ENCODE measurements at places on chromosomes 3 and 15.

DNA sequence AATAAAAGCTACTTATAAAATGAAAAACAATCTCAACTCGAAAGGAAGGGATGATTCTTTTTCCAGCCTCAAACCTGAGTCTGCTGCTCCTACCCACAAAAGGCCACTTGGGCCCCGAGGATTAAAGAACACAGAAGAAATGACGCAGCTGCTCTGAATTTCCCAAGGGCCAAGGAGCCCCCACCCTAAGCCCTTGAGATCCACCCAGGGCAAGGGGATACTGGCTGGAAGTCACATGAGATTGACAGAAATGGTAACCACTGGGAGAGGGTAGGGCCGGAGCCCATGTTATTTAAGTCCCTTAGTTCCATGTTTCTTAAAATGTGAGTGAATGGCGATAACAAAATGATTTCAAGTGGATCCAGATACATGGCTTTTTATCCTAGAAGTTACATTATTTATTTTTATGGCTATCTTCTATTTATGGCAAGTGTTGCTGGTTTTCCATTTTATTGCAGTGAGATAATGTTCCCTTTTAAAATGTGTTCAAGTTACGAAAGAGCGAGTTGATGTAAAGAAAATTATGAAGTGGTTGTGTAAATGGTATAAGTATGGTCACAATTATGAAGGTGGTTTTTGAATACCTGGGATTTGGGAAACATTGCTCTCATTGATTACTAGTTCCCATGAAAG, 16.8 kb downstream of the IGDCC4 start:
- H3K4me1 ChIP-seq = no peaks in the 10 kb centered on the region
- DNase-seq = no peak
- no peak overlapping the region for H3K27ac ChIP-seq
- no peaks in the 10 kb centered on the region for H3K36me3 ChIP-seq
- no peak overlapping the region for H3K4me3 ChIP-seq

DNA sequence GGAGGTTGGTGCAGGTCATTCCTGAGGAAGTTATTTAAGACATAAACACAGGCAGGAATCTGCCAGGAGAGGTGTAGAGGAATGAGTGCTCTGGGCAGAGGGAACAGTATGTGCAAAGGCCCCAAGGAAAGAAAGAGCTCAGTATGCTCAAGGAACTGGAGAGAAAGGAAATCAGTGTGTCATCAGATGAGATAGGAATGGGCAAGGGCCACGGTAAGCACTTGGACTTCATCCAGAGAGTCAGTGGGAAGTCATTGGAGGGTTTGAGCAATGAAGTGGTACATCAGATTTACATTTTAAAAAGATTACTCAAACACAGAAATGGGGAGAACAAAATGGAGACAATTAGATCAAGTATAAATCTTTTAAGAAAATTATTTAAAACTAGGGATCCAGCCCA, 272.2 kb downstream of the ADAMTSL3 start:
- no peak overlapping the region for H3K4me3 ChIP-seq
- DNase-seq = no peak
- no peaks in the 10 kb centered on the region for H3K4me1 ChIP-seq
- H3K27me3 ChIP-seq = no peaks in the 10 kb centered on the region
- H3K36me3 ChIP-seq = no peaks in the 10 kb centered on the region
- no peak overlapping the region for H3K27ac ChIP-seq

GRCh38 chr3:67461667-67462142, 192.7 kb downstream of the SUCLG2 start:
- H3K4me3 ChIP-seq = no peak overlapping the region
- DNase-seq = no peak
- no peaks in the 10 kb centered on the region for H3K4me1 ChIP-seq
- no peaks in the 10 kb centered on the region for H3K36me3 ChIP-seq

DNA sequence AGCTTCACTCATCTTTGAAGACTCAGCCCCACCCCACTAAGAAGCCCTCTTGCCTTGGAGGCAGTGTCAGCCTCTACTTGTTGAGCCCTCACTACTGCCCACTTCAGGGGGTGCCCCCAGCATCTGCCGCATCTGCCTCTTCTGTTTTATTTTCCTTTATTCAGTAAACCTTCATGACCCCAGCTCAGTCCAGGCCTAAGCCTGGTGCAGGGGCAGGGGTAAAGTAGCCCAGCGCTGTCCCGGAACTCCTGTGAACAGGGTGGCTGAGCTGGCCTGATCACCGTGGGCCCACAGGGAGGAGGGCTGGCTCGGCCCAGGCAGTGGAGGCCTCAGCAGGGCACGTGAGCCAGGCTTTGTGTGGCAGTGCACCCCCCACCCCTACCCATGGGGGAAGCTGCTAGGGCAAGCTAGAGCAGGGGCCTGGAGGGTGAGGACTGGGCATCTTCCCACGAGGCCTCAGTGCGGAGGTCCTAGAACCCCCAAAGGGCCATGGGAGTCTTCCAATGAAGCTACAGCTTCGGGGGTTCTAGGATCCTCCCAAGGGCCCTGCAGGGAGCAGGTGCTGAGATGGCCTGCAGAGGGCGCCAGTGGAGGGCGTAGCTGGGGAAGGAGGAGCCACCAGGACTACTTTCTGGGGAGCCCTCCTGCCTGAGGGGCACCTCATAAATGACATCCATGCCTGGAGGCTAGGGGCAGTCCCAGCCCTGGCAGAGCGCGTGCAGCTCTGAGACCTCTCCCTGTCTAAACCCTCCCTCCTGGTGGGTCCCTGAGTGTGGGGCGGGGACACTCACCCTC, 36.0 kb downstream of the TSPAN3 start:
- no peaks in the 10 kb centered on the region for H3K4me1 ChIP-seq
- no peak overlapping the region for H3K4me3 ChIP-seq
- no peaks in the 10 kb centered on the region for H3K36me3 ChIP-seq
- H3K27me3 ChIP-seq = no peaks in the 10 kb centered on the region
- H3K27ac ChIP-seq = no peak overlapping the region
- DNase-seq = peak; percentile 42

GRCh38 chr15:62976301-62976881, 66.2 kb upstream of the TPM1 start:
- no peak overlapping the region for H3K27ac ChIP-seq
- no peak for DNase-seq
- H3K4me1 ChIP-seq = no peaks in the 10 kb centered on the region
- no peak overlapping the region for H3K4me3 ChIP-seq

DNA sequence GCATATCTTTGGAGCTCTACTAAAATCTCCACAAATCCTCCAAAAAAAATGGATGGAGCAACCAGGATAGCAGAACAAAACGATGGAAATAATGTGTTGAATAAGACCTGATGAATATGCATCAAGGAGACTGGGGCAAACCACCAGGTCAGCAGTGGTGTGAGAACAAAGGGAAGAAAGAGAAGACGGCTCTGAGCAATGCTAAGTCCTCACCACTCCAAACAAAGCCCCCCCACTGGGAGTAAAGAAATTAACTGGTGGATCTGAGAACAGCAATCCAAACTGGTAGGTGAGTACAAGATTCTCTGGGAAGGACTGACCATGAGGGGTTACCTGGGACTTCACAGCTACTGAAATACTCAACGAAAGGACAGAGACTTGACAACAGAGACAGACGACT, 977.3 kb downstream of the TBL1XR1 start:
- DNase-seq = no peak
- no peak overlapping the region for H3K27ac ChIP-seq
- no peak overlapping the region for H3K4me3 ChIP-seq
- no peaks in the 10 kb centered on the region for H3K27me3 ChIP-seq
- no peaks in the 10 kb centered on the region for H3K4me1 ChIP-seq
- no peaks in the 10 kb centered on the region for H3K36me3 ChIP-seq

- no peaks in the 10 kb centered on the region for H3K36me3 ChIP-seq
- peak; percentile 61 for DNase-seq
- no peaks in the 10 kb centered on the region for H3K27me3 ChIP-seq
- H3K27ac ChIP-seq = no peak overlapping the region
- peaks cover 3% of the 10 kb centered on the region for H3K4me1 ChIP-seq
Observed at GRCh38 chr3:11060500-11061251, 68.1 kb downstream of the SLC6A1 start.

- no peak for DNase-seq
- no peaks in the 10 kb centered on the region for H3K36me3 ChIP-seq
- no peaks in the 10 kb centered on the region for H3K4me1 ChIP-seq
Observed at GRCh38 chr3:147379651-147380050, 26.7 kb downstream of the ZIC4 start.

GRCh38 chr3:38070013-38070412, 31.0 kb downstream of the DLEC1 start:
- no peak for DNase-seq
- H3K27ac ChIP-seq = no peak overlapping the region
- H3K4me3 ChIP-seq = no peak overlapping the region
- no peaks in the 10 kb centered on the region for H3K27me3 ChIP-seq
- H3K4me1 ChIP-seq = no peaks in the 10 kb centered on the region
